Heart left ventricle (tissue), 16 donors: ENCODE measurements at places on chromosomes 4 and X. TPM values are rescaled to one million over a fixed set of nuclear protein-coding genes. Genes with fewer than 3 reads are reported as not detected.

Gene HTT
- 16.5 TPM for polyA plus RNA-seq

Gene MOSPD2
- polyA plus RNA-seq: 3.2 TPM

Gene GPR173
- 0.75 TPM for polyA plus RNA-seq

GRCh38 chr4:147789596-147789995 lies 57.7 kb downstream of the ARHGAP10 start:
- no peaks in the 10 kb centered on the region for H3K27me3 ChIP-seq
- no peak for DNase-seq
- H3K4me3 ChIP-seq: no peak overlapping the region
- H3K27ac ChIP-seq: peak overlapping the region; percentile 76

GRCh38 chrX:39830414-39830813 lies 267.3 kb downstream of the BCOR start:
- no peaks in the 10 kb centered on the region for H3K4me1 ChIP-seq
- H3K27ac ChIP-seq: no peak overlapping the region
- no peak overlapping the region for H3K4me3 ChIP-seq
- DNase-seq: no peak
